ENCODE measurements at places on chromosomes 4 and X.

GRCh38 chr4:40800064-40800463 lies 50.3 kb downstream of the NSUN7 start:
- DNase-seq, result no peak

- no peak for DNase-seq
Measured at GRCh38 chr4:151940926-151941617, 180.3 kb upstream of the GATB start.

- no peak for DNase-seq
Measured at GRCh38 chr4:25888781-25889180, 25.2 kb upstream of the SMIM20 start.

DNA sequence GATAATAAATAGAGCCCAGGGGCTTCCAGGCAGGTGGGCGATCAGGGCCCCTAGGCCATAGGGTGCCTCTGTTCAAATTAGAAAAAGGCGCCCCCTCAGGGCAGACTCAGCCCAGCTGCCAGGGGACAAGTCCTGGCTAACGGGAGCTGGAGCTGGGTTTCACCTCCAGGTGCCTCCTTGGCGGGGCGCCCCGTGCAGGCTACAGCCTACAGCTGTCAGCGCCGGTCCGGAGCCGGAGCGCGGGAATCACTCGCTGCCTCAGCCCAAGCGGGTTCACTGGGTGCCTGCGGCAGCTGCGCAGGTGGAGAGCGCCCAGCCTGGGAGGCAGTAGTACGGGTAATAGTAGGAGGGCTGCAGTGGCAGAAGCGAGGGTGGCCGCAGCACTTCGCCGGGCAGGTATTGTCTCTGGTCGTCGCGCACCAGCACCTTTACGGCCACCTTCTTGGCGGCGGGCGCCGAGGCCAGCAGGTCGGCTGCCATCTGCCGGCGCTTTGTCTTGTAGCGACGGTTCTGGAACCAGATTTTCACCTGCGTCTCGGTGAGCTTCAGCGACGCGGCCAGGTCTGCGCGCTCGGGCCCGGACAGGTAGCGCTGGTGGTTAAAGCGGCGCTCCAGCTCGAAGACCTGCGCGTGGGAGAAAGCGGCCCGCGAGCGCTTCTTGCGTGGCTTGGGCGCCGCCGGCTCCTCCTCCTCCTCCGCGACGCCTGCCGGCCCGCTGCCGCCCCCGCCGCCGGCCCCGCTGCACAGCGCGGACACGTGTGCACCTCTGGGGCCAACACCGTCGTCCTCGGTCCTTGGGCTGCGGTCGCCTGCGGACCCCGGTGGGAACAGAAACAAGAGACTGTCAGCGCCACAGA lies 2.4 kb downstream of the NKX3-2 start:
- DNase-seq, result peak; percentile 52

DNA sequence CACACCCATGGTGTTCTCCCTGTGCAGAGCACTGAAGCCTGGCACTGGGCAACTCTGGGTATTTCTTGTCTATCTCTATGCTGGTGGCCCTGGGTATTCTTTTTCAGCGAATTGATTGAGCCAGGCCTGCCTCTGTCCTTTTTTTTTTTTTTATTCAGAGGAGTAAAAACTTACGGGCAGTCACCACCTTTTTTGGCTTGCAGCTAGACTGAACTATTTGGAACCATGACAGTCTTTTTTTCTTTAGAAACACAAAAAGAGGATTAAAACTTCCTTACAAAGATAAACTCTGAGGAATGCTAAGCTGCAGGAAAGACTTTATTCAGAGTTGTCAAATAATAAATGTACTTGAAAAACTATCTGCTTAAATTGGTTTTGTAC lies 119.2 kb upstream of the STIM2 start:
- DNase-seq, result no peak

- DNase-seq, result no peak
Measured at GRCh38 chrX:22037911-22038537, 5.9 kb downstream of the PHEX start.

DNA sequence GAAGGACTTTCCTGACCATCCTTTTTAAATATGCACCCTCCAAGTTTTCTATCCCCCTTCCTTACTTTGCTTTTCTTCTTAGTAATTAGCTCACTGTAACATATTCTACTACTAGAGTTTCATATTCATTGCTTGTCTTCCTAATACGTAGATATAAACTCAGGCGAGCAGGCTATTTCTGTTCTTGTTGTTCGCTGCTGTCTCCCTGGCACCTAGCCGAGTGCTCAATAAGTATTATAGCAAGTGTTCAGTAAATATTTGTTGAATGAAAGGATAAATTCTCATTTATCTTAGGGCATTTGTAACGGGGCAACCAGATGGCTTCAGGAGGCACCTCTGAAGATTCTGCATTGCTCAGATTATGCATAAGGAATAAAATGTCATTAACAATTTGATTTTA lies 6.8 kb upstream of the RHOH start:
- no peak for DNase-seq

DNA sequence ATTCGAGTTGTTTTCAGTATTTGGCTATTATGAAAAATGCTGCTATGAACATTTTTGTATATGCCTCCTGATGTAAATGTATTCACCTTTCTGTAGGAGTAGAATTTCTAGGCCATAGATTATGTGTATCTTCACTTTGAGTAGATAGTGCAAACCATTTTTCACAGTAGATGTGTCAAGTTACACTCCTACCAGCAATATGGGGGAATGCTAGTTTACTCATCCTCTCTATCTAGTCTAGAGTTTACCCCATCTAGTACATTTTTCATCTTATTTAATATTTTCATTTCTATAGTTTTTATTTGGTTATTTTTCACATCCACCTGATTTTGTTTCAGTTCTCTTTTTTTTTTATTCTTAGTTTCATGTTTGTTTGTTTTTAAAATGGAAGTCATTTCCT lies 59.0 kb downstream of the GK start:
- no peak for DNase-seq

GRCh38 chr4:26864899-26865298 lies 4.3 kb downstream of the STIM2 start:
- no peak for DNase-seq

- DNase-seq, result no peak
Measured at GRCh38 chr4:33882246-33882990, 2361.9 kb downstream of the ARAP2 start.

GRCh38 chr4:40984051-40984450 lies 230.3 kb downstream of the APBB2 start:
- no peak for DNase-seq

DNA sequence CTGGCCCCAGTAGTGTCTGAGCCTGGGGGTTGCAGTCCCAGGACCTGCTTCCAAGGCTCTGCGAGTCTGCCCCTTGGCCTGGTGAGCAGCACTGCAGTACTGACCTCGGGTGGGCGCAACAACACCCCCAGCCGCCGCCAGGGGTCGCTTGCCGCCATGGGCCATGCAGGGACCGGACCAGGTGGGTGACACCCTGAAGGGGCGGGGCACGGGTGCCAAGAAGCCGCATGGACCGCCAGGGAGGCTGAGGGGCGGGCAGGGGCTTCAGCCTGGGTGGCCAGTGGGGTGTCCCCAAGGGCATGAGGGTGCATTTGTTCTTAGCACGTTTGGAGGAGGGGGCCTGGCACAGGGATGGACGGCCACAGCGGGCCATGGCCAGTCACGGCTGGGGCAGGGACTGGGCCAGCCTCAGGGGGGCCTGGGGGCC lies 25.0 kb downstream of the TACC3 start:
- peak; percentile 90 for DNase-seq

DNA sequence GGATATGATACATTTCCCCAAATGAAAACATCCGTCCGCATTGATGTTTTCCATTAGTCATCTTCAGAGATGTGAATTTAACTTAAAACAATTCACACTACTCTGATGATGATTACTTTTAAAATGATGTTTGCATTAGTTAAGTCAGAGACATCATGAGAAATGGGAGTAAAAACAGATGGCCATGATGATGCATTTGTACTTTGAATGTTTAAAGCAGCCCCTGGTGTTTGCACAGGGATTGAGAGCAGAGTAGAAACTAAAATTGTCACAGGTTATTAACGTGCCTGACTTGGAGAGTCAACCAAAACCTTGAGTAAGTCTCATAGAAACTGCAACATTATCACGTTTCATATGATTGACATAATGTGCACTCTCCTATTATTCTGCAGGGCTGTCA lies 117.2 kb downstream of the CFAP299 start:
- DNase-seq, result no peak

- DNase-seq, result no peak
Measured at GRCh38 chrX:2159861-2160260, 340.9 kb downstream of the DHRSX start.
